ENCODE measurements at places on chromosomes 3 and 15.
A peak's percentile ranks its signal among the peaks of the same experiment; 100 is the strongest.

GRCh38 chr3:161770484-161771386, 274.1 kb downstream of the OTOL1 start:
- no peak for DNase-seq

- DNase-seq, result no peak
These were observed 22.1 kb downstream of the SUSD5 start for GRCh38 chr3:33196538-33196937.

- DNase-seq, result no peak
These were observed 81.0 kb upstream of the CDIN1 start for GRCh38 chr15:36498401-36498800.

- DNase-seq, result no peak
These were observed 400.6 kb downstream of the ZBTB20 start for GRCh38 chr3:114746502-114746901.

- peak; percentile 26 for DNase-seq
These were observed 88.3 kb downstream of the MYO5A start for GRCh38 chr15:52440414-52440813.

DNA sequence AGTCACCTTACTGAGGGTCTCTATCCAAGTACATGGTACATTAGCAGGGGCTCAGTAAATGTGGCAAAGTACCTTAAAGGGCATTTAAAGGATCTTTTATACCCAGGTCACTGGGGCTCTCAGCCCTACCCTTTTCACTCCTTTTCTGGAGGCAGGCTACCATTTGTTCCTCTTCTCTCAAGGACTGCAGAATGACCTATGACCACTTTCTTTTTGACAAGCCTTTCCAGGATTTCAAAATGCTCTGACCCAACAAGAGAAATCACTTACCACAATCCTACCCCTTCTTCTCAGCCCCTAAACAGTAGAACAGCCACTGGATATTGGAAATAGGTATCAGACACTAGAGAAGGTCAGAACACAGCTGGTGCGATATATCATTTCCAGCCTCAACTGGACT, 221.8 kb upstream of the TPRG1 start:
- no peak for DNase-seq

DNA sequence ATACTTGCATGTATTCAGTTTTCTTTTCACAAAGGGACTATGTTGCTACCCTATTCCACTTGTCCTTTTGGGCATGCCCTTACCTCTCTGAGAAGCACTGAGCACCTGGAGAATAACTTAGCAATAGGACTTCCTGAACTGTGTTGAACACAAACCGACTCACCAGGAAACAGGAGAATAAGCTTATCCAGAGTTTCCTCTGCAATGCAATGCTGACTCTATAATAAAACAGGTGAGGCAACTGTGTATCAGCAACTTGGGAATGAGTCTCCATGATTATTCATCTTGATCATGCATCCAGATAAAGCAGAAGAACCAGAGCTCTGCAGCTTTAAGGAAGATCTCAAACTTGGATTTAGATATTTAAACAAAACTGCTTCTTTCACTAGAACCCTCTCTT, 806.5 kb downstream of the IGSF11 start:
- DNase-seq, result no peak

GRCh38 chr3:82078246-82078645, 316.8 kb upstream of the GBE1 start:
- no peak for DNase-seq

GRCh38 chr15:35858707-35859106, 312.7 kb upstream of the DPH6 start:
- DNase-seq, result no peak

- DNase-seq, result no peak
These were observed 55.7 kb downstream of the CEMIP start for GRCh38 chr15:80834906-80835305.
